ENCODE measurements at places on chromosomes 1 and 21.

GRCh38 chr1:2942410-2942809 is 78.9 kb upstream of the ACTRT2 start:
- no peak for DNase-seq

GRCh38 chr1:171113382-171113781 is 22.7 kb downstream of the FMO3 start:
- no peak for DNase-seq

GRCh38 chr1:222948079-222948478 is 133.2 kb downstream of the DISP1 start:
- DNase-seq: no peak

- DNase-seq: no peak
Measured at GRCh38 chr1:216124192-216124781, 299.0 kb downstream of the USH2A start.

GRCh38 chr1:232249861-232250777 is 379.8 kb downstream of the SIPA1L2 start:
- DNase-seq: no peak

DNA sequence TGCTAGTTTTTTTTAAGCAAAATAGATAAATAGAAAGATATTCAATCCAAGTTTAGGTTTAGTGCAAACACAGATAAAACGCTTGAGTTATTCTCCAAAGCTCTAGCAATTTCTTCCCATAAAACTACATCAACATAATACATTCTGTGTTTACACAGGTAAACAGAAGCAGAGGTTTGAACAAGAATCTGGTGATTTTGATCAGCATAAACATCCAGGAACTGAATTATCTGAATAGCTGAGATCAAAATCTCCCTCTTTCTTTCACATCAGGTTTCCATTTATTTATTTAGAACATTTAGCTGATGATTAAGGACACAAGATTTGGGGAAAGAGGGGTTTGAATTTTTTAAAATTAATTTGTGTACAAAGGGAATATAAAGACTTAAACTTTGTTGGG is 1564.6 kb downstream of the MRPL39 start:
- no peak for DNase-seq

DNA sequence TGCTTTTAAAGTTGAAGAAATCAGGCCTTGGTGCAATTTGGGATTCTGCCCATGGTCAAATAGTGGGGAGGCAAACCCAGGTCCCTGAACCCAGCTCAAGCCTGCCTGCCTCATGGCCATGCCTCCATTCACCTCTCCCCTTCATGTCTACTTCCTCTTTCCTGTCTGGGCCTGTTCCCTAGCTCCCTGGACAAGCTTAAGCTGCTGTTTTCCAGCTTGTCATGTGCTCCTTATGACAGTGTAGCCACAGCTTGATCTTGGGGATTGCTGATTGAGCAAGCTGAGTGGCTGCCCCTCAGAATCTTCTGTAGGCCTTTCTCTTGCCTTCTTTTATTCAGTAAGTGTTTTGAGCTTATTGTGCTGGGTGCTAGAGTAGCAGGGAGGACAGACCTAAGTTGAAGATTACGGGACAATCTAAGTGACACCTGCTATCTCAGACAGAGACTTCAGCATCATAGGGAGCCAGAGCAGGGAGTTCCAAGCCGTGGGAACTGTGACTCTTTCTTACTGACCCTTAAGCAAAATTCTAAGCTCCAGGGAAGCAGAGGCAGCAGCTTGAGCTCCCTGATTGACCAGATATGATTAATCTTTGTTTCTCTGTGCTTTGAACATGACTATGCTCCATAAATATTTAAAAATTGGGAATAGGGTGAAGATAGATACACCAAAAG is 520 bp upstream of the MR1 start:
- DNase-seq: no peak

- DNase-seq: no peak
Measured at GRCh38 chr1:60262701-60263100, 189.1 kb upstream of the C1orf87 start.

DNA sequence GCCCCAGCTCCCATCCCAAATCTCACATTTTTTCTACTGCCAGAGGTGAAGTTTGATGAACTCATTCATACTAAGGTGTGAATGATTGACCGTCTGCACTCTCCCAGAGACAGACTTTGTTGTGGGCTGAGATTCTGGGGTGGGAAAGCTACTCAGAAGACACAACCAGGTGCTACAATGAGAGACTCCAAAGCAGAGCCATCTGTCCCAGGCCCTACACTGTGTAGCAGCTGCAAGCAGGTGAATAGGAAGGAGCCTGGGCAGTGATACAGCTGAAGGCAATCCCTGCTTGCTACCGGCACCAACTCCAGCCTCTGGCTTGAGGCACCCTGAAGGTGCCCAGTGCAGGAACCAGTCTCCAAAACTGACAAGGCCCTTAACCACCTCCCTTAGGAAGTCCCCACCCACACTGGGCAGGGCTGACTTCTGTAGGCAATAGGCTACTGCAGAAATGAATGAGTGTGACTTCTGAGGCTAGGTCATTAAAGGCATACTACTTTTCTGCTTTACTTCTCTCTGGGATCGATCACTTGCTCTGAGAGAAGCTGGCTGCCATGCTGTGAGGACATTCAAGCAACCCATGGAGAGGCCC is 79.7 kb upstream of the RUNX3 start:
- DNase-seq: no peak

DNA sequence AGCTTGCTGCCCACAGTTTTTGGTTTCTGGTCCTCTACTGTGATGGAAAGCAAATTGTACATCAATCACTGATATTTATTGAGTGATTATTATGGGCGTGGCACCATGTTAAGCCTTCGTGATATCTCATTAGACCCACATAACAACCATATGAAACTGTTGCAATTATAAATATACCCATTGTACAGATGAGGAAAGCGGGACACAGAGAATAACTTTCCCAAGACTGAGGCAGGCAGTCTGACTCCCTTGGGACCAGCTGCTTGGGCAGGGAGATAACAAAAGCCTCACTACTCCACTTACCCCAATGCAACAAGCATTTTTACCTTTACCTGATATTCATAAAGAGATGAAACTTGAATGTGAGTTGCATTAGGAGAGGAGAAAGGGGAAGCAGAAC is 4.3 kb upstream of the CASZ1 start:
- DNase-seq: no peak

DNA sequence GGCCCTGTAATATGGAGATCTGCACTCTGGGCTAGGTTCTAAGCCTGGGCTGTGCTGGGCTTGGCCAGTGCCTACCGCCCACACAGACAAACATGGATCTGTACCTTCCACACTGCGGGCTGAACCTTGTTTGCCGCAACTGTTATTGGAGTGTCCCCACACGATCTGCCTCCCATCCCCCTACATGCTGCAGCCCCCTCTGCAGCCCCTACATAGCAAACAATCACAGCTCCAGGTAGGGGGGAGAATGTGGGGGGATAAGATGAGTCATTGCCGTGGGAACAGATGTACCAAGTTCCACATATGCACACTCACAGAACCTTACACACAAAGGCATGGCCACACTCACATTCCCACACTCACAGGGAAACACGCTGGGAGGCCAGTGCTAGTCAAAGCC is 2.1 kb upstream of the HCRTR1 start:
- no peak for DNase-seq

DNA sequence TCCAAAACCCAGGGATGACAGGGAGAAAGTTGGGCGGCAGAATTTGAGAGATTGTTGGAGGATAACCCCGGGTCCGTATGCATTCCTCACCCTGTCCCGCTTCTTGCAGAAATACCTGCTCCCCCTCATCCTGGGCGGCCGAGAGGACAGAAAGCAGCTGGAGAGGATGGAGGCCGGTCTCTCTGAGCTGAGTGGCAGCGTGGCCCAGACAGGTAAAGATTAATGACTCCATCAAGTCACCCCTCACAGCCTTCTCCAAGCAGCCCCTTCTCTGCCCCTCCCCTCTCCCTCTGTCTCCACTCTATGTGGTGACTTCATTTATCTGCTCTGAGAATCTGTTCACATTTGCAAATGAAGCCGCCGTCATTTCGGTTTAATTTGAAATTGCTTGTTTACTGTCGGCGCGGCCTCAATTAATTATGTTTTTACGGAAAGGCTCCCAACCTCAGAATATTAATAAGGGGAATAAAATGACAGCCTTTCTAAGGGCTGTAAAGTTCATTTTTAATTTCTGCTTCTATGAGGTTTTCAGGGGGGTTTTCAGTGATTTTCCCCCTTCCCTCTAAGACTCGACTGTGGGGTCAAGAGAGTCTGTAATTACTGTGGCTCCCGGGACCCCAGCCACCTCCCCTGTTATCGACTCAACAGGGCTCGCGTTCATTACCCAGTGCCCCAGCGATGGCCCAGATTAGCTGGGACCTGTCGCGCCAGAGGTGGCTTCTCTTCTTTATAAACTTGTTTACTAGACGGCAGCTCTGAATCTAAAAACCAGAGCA is 148.3 kb downstream of the PEX14 start:
- DNase-seq: no peak
